ENCODE measurements at places on chromosomes 13 and 19.
A peak's percentile ranks its signal among the peaks of the same experiment; 100 is the strongest.

DNA sequence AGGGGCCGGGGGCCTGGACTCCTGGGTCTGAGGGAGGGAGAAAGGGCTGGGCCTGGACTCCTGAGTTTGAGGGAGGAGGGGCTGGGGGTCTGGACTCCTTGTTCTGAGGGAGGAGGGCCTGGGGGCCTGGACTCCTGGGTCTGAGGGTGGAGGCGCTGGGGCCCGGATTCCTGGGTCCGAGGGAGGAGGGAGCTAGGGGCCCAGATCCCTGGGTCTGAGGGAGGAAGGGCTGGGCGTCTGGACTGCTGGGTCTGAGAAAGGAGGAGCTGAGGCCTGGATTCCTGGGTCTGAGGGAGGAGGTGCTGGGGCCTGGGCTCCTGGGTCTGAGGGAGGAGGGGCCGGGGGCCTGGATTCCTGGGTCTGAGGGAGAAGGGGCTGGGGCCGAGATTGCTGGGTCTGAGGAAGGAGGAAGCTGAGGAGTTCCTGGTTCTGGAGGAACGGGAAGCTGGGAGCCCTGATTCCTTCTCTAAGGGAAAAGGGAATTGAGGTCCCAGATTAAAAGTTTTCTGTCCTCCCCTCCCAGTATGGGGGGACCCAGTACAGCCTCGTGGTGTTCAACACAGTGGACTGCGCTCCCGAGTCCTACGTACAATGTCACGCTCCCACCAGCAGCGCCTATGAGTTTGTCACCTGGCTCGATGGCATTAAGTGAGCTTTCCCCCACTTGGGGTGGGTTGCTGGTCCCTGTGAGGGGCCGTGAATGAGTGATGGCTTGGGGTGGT is 721 bp downstream of the MED25 start:
- DNase-seq, result no peak

GRCh38 chr19:34217952-34218817 is 36.2 kb upstream of the GARRE1 start:
- DNase-seq, result peak; percentile 96

- peak; percentile 26 for DNase-seq
Measured at GRCh38 chr13:41823476-41823875, 137.4 kb downstream of the VWA8 start.

- DNase-seq, result peak; percentile 59
Measured at GRCh38 chr13:84896128-84896527, 903.1 kb downstream of the SLITRK6 start.

Data from EH (cell line).